Gastroesophageal sphincter (tissue), 4 donors: ENCODE measurements at places on chromosomes 11 and 22. TPM values are rescaled to one million over a fixed set of nuclear protein-coding genes. Genes with fewer than 3 reads are reported as not detected.

The CASP12 gene
- total RNA-seq: 2.0 TPM

The CST6 gene
- not detected for total RNA-seq

The BTBD18 gene
- not detected for total RNA-seq

The PPARA gene
- 27.8 TPM for total RNA-seq

The PPP2R5B gene
- total RNA-seq: 20.3 TPM

The C11orf65 gene
- total RNA-seq: 0.67 TPM

The TMEM45B gene
- total RNA-seq: not detected

The SMTNL1 gene
- total RNA-seq: not detected

The SEPTIN5 gene
- total RNA-seq: 21.9 TPM

The SUSD2 gene
- 5.0 TPM for total RNA-seq

The JHY gene
- 12.3 TPM for total RNA-seq

The MS4A14 gene
- 2.4 TPM for total RNA-seq

The PRG3 gene
- not detected for total RNA-seq

The LRRC32 gene
- 27.1 TPM for total RNA-seq

The GLB1L2 gene
- 3.8 TPM for total RNA-seq

The KCNK7 gene
- 1.5 TPM for total RNA-seq

The THRSP gene
- not detected for total RNA-seq
